Activated naive CD8-positive, alpha-beta T cell treated with anti-CD3 and anti-CD28 coated beads, Interleukin-2, amount 50 U/mL, for 24 hours (primary cell): ENCODE measurements at places on chromosomes 1 and 21.
A peak's percentile ranks its signal among the peaks of the same experiment; 100 is the strongest.

DNA sequence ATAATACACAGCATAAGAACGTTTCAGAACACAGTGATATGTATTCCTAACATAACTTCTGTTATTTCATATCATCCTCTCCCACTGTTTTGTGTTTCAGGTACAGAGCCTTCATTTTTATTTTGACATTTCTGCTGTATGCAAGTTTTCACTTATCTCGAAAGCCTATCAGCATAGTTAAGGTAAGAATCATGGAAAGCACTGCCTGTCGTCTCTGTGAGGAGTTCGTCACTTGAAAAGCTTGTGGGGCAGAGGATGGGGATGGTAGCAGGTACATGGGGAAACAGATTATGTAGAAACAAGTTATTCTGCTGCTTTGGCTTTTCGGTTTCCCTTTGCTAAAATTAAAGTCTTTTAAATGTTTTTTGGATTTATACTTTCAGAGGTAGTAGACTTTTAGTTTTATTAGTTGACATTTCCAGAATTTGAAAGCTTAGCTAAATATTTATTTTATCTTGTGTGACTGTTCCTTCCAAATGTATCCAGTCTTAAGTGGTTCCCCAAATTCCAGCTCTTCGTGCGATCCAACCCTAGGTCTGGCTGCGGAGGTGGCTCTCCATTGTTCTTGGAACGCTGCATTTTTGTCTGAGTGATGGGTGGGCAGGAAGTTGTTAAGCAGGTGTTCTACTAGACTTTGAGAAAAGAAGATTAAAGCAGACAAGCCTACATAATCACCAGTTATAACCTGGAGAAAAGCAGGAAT, 12.2 kb downstream of the SLC37A1 start:
- DNase-seq = no peak

DNA sequence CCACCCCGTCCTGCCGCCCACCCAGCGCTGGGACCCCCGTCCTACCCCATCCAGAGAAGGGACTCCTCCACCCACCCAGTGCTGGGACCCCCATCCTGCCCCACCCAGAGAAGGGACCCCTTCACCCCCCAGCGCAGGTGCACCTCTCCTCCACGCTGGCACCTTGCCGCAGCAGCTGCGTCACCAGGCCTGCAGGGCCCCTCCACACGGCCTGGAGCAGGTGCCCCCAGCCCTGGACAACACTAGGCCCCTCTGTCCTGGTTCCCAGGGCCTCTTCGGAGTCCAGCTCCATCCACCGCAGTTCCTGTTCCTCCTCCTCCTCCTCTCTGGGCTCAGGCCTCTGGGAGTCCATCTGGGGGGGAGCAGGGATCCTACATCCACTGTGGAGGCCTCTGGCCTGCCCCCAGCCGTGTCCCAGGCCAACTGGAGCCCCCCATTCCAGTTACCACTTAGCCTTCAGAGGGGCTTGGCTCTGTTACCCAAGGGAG, 378 bp downstream of the ANKRD65 start:
- no peak for DNase-seq

DNA sequence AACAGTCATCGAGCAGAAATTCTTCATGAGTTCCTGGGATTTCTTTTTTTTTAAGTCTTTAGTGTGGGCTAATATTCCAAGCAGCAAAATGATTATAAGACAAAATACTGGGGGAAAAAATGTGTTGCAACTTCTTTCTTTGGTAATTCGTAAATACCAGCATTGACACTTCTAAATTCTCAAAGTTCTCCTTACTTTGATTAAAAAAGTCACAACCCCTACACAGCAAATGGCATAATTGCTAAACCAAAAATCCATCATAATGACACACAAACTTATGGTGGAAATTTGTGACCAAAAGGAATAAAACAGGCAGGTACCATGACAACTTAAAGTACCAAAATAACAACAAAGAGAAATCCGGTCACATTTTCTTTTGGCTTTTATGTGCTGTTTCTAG, 585.2 kb upstream of the PKN2 start:
- DNase-seq = no peak

DNA sequence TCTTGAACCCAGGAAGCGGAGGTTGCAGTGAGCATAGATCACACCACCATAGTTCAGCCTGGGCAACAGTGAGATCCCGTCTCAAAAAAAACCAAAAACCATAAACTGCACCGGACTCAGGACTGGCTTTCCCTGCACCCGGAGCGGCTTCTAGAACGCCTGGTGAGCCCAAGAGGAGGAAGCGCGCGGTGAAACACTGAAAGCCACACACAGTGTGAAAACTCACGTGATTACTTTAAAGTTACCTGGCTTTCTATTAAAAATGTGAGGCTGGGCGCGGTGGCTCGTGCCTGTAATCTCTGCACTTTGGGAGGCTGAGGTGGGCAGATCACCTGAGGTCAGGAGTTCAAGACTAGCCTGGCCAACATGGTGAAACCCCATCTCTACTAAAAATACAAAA, 7.0 kb upstream of the TRAPPC10 start:
- no peak for DNase-seq

- no peak for DNase-seq
Observed at GRCh38 chr1:44108241-44108640, 10.4 kb upstream of the KLF17 start.

GRCh38 chr1:206633708-206634121, 1.6 kb upstream of the DYRK3 start:
- no peak for DNase-seq

DNA sequence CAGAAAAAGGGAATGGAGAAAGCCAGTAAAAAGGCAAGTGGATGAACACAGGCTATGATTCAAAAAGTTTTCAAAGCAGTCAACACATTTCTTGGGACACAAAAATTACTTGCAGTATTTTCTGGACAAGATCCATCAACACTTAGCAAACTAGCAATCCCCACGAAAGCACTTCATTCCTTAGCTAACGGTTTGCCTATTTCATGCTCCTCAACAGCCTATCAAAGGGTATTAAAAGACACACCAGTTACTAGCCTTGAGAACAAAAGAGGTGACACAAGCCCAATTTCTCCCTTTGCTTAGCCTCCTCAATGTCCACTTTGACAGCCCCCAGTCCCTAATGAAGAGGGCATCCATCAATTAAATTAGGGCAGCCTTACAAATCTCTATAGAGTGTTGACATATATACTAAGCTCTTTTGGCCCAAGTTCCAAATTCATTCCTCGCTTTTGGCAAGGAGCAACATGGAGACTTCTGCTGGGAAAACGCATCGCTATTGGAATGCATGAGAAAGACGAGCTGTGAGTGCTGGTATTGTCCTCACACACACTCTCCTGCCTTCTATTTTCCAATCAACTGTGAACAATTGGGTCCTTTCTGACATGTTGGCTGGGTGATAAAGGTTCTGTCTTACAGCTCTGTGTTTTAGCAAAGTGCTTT, 180.0 kb downstream of the TNR start:
- no peak for DNase-seq

GRCh38 chr1:165444897-165445370, at the start of gene RXRG:
Gene RXRG (minus strand): TSS chr1:165445126. CDS start chr1:165444893, 233 bp downstream.
- DNase-seq = peak; percentile 23

GRCh38 chr1:37244815-37245214, 210.5 kb upstream of the GRIK3 start:
- DNase-seq = no peak

DNA sequence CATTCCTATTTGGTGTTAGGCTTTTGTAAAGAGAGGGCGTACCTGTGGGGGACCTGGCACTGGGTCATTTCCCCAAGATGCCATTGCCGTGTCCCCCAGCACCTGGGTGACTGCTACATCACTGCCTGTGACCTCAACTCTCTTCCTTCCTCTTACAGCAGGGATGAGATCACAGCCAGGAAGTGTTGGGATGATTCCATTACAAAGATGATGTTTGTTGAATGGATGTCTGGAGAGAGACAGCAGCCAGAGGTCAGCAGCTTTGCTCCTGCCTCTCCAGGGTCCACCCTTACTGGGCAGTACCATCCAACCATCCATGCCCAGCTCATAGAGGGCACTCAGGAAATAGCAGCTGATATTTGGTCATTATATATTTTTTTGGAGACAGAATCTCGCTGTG, 35.1 kb downstream of the TMEM51 start:
- no peak for DNase-seq

GRCh38 chr1:7640920-7641585, 130.0 kb upstream of the VAMP3 start:
- no peak for DNase-seq

- no peak for DNase-seq
Observed at GRCh38 chr1:89271341-89272015, 1.2 kb downstream of the GBP5 start.

- no peak for DNase-seq
Observed at GRCh38 chr1:204152310-204153044, 633 bp upstream of the ETNK2 start.

DNA sequence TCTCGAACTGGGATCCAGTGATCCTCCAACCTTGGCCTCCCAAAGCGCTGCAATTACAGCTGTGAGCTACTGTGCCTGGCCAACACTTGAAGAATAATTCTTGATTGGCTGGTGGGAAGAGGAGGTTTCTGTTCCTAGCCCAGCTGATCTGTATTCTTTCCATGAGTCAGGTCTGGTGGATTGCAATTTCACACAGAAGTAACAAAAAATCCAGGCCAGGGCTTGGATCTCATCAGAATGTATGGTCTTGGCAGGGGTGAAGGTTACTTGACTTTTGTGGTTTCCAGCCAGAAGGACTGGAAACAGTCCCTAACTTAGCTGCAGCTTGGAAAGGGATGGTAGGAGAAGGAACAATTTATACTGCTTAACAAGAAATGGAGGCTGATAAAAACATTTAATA, 5.1 kb upstream of the HP1BP3 start:
- DNase-seq = no peak

DNA sequence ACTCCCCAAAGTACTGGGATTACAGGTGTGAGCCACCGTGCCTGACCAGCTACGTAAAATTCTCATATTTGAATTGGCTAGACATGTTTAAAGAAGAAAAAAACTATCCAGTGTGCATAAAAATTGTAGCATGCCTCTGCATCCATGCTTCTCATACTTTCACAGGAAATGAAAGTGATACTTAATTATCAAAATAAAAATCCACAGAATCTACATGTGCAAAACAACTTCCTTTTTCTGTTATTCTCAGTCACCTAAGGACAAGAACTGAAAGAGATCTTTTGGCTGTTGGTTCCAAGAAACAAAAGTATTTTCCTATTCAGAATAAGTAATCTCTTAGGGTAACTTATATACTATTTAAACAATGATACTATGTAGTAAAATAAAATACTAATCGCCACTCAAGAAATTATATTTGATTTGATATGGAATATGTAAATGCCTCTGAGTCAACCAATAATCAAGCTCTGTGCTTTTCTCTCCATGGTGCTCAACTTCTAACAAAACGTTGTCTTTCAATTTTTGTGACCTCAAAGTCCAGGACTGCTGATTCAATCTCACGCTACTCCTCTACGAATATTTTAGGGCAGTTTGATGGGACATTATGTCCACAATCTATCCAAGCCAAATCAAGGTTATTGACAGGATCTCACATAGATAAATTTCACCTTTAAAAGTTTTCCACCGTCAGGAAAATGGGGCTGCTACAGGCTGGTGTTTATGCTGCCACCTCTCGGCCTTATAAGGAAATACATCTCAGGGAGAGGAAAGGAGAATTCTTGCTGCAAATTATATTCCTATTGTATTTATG, 102.7 kb downstream of the ZNF281 start:
- peak; percentile 14 for DNase-seq

- DNase-seq = no peak
Observed at GRCh38 chr1:117143871-117144270, 22.3 kb upstream of the TRIM45 start.

DNA sequence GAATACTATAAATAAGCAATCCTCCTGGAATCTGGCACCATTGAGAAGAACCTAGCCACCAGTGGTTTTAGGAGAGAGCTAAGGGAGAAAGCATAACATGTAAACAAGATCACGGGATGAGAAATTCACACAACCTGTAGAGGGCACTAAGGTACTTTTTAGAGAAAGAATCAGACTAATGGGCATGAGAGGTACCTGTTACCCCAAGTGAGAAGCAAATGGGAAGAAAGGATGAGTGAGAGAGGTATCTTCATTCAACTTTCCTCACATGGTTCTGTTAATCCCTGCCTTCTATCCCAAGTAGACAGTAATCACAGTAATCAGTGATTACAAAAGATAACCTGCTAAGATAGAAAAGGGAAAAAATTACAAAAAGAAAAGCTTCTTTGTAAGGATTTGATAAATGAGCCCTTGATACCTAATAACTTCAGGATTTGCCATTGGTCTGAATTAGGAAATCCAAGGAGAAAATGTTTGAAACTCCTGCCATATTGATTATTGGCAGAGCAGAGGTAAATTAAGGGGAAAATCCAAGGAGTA, 251.1 kb upstream of the ADGRL2 start:
- no peak for DNase-seq

DNA sequence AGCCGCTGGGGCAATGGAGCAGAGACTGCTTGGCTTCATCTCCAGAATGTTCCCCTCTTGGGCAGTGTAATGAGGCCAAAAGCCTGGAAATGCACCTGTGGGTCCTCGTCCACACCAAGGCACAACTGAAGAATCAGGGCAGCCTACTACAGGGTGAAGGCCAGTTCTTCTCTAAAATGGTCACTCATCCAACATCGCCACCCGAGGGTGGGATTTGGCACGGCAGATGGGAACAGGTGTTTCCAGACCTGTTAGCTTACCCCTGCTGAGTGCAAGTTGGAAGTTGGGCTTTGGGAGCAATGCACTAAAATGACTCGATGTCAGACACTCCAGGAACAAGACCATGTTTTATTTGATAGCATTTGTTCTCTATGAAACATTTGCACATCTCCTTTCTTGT, 543.7 kb downstream of the NPHP4 start:
- peak; percentile 14 for DNase-seq

- DNase-seq = no peak
Observed at GRCh38 chr1:210250665-210250997, 18.0 kb downstream of the SERTAD4 start.

DNA sequence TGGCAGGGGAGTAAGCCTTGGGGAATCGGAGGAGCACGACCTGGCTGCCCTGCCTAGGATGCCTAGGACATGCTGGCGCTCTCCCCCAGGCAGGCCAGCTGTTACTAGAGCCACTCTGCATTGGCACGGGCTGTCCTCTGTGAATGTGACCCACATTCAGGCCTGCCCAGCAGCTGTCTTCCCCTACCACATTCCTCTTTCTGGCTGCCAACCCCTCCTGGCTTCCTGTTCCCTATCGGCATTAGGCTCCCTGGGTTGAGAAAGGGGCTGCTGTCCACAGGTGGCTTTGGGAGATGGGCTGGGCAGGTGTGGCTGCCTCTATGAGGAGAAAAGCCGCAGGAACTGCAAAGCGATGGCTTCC, 2.3 kb upstream of the NFASC start:
- DNase-seq = no peak

DNA sequence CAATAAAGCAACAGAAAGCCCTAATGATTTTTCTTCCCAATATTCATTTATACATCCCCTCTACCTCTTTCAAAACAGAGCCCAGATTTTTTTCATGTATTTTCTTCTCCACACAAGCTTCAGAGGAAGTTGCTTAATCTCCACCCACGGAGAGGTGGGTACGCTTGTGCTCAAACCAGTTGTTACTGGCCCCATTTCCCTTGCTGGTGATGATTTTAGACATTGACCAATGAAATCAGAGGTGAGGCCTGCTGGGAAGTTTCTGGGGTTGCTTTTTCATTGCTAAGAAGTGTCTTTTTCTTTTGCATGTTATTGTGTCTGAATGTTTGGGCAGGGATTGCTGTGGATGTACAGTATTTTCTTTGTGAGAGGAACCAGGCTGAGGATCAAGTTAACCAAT, 448.1 kb upstream of the B3GALT2 start:
- no peak for DNase-seq
